NCI-H1436 (cell line): ENCODE measurements at places on chromosomes 1 and 21.

DNA sequence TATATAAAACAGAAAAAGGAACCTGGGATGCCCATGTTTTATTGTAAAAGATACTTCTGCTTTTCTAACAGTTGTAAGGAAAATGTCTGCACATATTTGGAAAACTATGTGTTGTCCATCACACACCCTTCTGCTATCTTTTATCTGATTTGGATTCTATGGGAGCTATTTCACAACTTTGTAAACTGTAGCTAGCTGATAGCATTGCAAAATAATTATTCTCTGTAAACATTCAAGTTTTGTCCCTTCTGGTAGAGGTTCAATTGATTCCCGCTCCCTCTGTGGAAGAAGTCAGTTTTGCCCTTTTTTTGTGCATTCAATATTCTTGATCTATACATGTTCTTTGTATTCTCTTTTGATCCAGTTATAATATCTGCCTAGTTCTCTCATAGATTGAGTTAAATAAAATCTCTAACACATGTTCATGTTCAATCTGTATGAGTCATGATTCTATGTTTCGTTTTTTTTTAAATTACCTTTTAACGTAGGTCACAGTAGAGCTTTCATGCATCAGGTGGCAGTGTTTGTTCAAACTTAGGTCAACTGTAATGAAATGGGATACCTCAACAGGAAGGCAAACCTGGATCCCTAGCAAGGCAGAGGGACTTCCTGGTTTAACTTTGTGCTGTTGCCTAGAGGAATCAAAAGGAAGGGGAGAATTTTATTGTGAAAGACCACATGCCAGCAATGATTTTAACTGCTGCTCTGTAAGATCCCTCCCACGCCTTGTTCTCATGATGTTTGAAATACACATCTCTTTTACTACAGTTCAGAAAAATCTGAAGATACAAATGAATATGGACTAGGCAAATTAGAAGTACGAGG, 26.0 kb upstream of the BCL9 start:
- DNase-seq = peak; percentile 11

DNA sequence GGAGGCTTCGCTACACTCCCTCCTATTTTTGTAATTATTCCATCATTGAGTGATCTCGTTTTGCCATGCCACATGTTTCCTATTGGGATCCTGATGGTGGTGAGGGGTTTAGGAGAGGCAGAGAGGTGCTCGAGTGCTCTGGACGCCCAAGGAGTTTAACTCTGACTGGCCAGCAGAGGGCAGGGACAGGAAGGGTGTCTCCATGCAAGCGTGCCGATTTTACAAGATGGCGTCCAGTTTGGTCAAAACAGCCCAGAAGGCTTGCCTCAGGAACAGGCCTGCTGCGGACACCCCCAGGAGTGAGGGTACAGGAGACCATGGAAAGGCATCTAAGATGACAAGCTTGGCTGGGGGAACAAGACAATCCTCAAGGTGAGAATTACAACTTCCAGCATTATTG, 33.8 kb upstream of the KCNE2 start:
- no peak for DNase-seq

GRCh38 chr1:74733604-74734484, 892 bp downstream of the TYW3 start:
- DNase-seq = peak; percentile 55

GRCh38 chr1:206856674-206857464, 8.6 kb upstream of the IL20 start:
- no peak for DNase-seq

GRCh38 chr21:35351434-35351833, 302.3 kb upstream of the RUNX1 start:
- no peak for DNase-seq

DNA sequence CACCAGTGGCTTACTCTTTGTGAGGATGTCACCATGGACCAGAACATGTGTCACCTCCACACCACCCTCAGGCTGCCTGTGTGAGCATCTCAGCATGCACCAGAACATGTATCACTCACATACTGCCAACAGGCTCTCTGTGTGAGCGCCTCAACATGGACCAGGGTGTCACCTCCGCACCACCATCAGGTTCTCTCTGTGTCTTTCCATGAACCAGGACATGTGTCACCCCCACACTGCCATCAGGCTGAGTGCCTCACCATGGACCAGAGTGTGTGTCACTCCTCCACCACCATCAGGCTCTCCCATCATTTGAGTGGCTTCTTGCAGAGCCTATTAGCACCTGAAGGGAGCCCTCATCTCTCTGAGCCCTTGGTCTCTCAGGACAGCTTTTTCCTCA, 125.2 kb downstream of the ZNF648 start:
- no peak for DNase-seq
